ENCODE measurements at places on chromosomes 3 and 15. TPM values are rescaled to one million over a fixed set of nuclear protein-coding genes. Genes with fewer than 3 reads are reported as not detected.

The CLDN16 gene
- not detected for total RNA-seq

DNA sequence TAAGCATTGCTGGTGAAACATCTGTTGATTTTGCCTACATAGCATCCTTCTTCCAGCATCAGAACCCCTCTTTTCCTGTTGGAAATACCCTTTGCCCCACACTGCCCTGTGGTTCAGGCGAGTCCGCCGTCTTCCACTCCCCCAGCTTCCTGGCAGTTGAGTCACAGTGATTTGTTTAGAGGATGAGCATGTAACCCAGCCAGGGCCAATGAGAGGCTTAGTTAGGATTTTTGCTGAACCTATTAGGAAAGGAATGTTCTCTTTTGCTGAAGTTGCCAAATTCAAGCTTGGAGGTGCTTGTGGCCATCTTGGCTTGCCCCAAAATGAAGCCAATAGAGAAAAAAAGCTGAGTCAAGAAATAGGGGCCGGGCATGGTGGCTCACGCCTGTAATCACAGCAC lies 19.0 kb upstream of the MEX3B start:
- no peak for DNase-seq

The TMEM44 gene
- total RNA-seq: 9.6 TPM

The SCN11A gene
- total RNA-seq: 0.71 TPM

The SRGAP3 gene
- total RNA-seq: 2.4 TPM

The ITIH3 gene
- total RNA-seq: 3.2 TPM

- no peak for DNase-seq
Measured at GRCh38 chr3:127669541-127670228, 3.1 kb upstream of the ABTB1 start.

GRCh38 chr3:33746416-33747116 lies 28.5 kb upstream of the CLASP2 start:
- no peak for DNase-seq

DNA sequence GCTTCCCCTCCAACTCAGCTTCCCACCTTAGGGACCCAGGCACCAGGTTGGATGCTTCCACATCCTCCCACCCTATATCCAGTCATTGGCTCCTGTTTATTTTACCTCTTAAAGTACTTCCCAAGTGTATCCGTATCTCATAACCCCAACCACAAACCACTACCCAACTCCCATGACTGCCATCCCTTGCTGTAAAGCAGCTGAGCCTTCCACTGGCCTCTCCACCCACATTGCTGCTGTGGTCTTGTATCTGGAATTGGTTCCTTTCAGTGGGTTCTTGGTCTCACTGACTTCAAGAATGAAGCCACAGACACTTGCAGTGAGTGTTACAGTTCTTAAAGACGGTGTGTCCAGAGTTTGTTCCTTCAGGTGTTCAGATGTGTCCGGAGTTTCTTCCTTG lies 79.8 kb upstream of the HRH1 start:
- no peak for DNase-seq

The SAMMSON gene
- 4.2 TPM for total RNA-seq

DNA sequence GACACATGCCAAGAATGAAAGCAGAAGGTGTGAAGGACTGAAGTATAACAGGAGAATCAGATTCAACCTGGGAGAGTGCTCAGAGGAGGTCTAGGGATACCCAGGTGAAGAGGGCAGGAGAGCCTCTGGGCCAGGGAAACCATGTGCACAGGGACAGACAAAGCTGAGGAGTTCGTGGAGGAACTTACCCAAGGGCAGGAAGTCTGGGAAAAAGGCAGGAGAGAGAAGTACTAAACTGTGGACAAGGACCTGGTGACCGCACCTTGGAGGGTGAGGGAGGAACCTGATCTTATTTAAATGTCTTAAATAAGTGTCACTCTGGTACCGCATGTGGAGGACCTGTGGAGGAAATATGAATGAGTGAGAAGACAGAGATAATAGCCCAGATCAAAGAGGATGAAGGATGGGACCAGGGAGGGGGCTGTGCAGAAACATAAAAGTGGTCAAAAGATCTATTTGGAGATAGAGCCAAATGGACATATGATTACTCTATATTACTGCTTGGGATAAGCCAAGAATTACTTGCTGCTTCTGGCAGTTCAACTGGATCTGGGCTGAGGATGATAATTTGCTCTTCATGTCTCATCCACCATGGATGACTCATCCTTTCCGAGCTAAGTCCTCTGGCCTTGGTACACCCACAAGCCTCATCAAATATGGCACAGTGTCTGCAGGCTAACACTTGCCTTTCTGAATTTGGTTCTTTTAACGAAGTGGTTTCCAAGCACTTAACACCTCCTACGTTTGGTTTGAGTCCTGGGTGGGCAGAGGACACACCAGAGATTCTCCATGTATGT lies 116.9 kb upstream of the NMNAT3 start:
- DNase-seq: peak; percentile 64

DNA sequence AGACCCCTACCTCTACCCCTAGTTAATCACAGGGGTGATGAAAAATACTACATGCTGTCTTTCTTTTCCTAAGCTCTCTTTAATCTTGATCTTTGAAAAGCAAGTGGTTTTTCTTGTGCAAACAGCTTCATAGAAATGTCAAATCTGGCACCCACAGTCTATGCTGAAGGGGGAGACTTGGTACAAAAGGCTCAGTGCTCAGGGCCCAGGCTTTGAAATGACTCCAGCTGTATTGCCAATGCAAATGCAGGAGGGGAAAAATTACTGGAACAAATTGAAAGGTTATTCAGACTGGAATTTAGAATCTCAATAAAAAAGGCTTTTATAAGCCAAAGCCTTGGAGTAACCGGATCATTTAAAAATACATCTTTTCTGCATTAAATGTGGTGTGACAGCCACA lies 223.9 kb downstream of the LRTM1 start:
- DNase-seq: no peak

DNA sequence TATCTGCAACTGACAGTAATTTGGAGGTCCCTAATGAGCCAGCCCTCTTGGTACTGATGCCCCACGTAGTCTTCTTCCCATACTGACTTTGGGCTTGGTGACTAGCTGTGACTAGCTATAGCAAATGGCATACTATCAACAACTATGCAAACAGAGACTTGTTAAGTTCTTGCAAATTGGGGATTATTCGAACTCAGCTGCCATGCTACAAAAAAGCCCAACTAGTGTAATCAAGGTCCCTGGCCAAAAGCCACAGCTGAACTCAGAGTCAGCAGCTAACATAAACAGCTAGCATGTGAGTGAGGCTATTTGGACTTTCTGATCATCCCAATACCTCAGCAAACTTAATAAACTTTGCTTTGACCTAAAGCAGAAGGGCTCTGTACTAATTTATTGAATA lies 121.2 kb upstream of the PLXND1 start:
- no peak for DNase-seq

The WWTR1 gene
- total RNA-seq: 535 TPM

DNA sequence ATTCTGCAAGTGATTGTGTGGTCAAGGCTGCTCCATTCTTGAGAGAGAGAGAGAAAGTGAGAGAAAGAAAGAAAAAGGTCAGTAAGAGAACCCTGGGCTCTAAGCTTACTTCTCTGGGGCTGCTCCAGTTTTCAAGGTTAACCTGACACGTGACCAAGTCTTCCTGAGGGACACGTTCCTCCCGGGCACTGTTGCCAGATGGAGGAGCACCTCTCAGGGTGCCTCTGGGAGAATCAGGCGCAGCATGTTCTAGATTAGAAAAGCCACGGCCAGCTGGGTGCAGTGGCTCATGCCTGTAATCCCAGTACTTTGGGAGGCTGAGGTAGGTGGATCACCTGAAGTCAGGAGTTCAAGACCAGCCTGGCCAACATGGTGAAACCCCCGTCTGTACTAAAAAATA lies 60.8 kb downstream of the ITGA11 start:
- DNase-seq: no peak

The FBLN2 gene
- 135 TPM for total RNA-seq

GRCh38 chr15:66803182-66803729 lies 101.2 kb downstream of the SMAD6 start:
- peak; percentile 94 for DNase-seq

GRCh38 chr15:100544338-100544841 lies 15.6 kb upstream of the CERS3 start:
- no peak for DNase-seq

DNA sequence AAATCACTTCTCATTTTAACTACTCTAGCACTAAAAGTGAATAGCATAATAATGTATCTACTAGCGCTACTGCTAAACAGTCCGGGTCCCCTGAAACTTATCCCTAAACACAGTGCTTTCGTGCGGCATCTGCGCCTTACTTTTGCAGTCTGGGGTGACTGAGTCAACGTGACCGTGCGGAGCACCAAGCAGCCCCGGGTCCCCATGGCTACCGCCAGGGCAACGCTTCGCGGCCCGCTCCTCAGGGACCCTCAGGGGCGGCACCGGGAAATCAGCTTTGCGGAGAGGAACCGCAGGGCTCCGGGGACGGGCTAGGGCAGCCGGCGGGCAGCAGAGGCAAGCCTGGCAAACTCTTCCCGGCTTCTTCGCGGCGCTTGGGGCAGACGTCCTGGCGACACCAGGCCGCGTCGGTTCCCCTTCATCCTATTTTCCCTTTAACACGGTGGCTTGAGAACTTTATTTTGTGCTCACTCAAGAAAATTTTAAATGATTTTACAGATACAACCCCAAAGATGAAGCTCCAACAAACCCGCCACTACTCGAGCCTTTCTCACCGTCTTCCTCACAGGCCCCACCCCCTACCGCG lies 757 bp upstream of the DIPK2A start:
- peak; percentile 92 for DNase-seq

DNA sequence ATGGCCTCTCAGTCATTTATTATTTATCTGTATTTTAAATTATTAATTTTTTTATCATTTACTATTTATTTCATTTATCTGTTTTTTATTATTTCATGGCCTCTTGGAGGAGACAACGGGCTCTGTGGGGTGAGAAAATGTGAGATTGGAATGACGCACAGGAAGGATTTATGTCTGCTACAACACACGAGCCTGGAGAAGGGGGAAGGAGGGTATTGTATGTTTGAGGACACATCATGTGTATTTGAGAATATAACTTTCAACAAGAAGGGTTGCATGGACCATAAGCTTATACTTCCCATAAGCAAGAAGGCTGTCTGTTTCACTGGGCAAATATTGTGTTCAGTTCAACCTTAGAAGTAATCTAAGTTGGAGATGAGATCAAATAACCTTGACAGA lies 31.7 kb downstream of the LSM3 start:
- no peak for DNase-seq

The GABRR3 gene
- total RNA-seq: not detected

Data from esophagus muscularis mucosa (tissue), 4 donors.